Stimulated activated CD4-positive, alpha-beta T cell treated with anti-CD3 and anti-CD28 coated beads, TNF-alpha, amount 100 ng/mL, for 24 hours (primary cell): ENCODE measurements at places on chromosomes 1 and 21.

DNA sequence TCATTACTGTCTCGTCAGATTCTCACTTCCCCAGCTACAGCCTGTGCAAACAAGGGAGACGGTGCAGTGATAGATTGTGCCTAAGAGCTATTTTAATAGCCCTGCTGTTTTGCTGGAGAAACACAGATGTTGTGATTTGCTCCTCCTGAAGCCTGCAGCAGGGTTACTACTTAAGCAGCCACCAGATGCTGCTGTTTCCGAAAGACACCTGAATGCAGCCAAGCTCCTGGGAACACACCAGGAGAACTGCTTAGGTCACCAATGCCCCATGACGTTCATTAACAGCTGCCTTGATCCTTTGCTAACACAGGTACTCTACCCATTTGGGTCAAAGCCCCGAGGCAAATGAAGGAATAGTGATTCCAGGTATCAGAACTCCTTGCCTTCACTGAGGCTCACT, 411.8 kb upstream of the DAB1 start:
- no peak for DNase-seq

DNA sequence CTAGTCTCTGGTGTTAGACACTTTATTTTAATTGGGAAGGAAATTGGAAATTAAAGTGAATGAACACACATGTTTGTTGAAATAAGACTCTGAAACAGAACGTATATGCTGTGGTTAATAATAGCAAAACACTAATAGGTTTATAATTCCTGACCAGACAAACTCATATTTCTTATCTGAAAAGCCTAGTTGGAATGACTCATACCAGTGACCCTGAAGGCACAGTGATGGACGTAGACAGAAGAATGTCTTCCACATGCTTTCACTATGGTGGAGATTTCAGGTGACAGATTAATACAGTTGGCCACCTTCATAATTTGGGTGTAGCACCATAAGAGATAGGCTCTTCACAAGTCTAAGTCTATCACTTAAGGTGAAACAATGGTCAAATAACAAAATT, 83.0 kb upstream of the COL11A1 start:
- no peak for DNase-seq

GRCh38 chr1:238738892-238739291, 647.5 kb upstream of the CHRM3 start:
- no peak for DNase-seq

GRCh38 chr1:154351363-154352068, 26.2 kb downstream of the ATP8B2 start:
- no peak for DNase-seq

- DNase-seq = no peak
Measured at GRCh38 chr1:114386129-114387009, 124.6 kb downstream of the TRIM33 start.
